ENCODE measurements at places on chromosomes 4 and X.

DNA sequence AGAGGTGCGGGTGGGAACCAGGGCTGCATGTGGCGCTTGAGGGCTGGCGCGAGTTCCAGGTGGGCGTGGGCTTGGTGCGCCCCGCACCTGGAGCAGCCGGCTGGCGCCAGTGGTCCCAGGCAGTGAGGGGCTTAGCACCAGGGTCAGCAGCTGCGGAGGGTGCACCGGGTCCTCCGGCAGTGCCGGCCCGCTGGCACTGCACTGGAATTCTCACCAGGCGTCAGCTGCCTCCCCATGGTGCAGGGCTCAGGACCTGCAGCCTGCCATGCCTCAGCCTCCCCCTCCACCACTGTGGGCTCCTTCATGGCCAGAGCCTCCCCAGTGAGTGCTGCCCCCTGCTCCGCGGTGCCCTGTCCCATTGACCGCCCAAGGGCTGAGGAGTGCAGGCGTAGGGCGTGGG lies 174.0 kb downstream of the ADAM29 start:
- no peak for DNase-seq

DNA sequence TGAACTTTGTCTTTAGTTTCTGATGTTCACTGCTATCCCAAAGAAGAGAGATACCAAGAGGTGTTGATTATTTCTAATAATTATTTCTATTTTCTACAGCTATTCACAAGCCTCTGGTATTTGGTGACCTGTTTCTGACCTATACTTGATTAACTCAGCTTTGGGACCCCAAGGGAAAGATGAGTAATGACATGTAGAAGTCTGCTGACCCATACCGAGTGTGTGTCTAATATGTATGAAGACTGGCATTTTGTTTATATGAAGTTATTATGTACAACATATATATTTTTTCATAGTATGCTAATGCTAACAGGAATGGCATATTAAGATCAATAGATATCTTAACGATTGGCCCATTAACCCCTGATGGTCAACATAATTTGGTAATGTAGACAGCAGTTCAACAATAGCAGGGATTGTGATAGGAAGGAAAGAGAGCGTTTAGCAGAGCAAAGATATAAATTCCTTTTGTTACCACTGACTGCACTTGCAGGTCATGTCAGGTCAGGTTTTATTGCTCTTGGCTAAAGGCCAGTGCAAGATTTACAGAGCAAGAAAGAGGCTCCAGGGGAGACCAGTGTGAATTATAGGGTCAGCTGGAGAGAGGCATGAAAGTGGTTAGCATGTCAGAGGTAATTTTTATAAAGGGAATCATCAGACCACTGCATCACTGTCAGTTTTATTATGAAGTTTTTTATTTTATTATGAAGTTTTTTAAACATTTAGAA lies 94.7 kb upstream of the DIPK2B start:
- no peak for DNase-seq

GRCh38 chr4:150173982-150174398 lies 95.7 kb downstream of the DCLK2 start:
- no peak for DNase-seq

GRCh38 chr4:184755278-184755677 lies 21.4 kb upstream of the CENPU start:
- no peak for DNase-seq

DNA sequence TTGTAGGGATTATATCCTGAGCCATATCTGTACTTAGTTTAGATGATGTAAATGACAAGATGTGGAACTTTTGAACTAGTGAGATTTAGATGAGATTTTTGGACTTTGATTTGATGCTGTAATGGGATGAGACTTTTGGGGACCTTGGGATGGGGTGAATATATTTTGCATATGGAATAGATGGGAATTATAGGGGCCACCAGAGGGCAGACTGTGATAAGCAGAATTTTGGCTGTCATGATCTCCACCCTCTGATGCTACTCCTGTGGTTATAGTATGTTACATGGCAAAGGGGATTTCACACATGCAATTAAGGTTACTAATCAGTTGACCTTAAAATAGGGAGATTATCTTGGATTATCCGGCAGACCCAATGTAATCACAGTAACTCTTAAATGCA lies 214.0 kb upstream of the NHS start:
- DNase-seq: no peak

DNA sequence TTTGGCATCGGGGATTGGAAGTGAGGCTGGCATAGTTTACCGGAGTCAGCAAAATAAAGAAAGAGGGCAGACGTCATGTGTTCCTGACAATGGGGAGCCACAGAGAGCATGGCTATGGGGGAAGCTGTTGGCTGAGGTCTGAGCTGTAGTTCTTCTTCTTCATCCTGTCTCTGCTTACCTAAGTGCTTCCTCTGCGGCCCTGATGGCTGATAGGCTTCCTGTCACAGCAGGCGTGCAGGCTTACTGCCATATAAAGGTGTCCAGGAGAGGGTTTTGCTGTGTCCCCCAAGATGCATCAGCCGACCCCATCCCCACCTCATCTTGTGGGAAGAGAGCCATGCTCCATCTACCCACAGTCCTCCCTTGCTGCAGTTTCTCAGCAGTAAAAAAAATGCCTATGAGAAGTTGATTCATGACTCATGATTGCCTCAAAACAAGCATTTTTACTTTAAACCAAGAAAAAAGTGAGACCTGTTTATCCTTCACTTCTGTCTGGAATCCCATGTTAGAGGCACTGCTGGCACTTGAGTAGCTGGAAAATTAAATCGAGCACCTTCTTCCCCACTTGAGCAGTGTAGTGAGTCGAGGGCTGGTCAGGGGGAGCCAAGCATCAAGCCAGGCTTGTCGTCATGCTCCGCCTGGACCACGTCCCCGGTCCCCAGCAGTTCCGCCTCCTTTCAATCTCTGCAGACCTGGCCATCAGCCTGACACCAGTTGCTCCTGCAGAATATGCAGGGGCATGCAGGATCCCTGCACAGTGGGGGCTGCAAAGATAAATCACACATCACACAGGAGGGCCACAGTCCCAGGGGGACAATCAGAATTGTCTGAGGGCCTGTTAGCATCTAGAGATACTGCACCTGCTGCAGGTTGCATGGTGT lies 237.8 kb downstream of the EVC2 start:
- no peak for DNase-seq

DNA sequence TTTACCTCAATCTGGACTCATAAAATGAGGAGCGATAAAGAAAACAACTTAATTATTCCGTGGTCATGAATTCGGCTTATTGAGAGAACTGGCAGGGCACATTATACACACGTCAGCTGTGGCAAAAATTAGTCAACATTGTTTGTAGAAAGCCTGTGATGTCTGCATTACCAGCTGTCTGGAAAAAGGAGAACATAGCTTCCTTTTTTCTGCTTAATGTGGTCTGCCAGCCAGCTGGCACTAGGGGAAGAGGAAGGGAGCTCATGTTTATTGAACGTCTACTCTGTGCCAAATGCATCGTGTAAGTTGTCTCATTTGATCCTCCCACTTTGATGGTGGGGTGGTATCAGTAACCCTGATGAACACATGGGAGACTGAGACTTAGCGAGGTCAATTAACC lies 367.6 kb downstream of the ARHGAP24 start:
- DNase-seq: no peak

GRCh38 chrX:13024986-13025385 lies 19.4 kb downstream of the FAM9C start:
- no peak for DNase-seq

DNA sequence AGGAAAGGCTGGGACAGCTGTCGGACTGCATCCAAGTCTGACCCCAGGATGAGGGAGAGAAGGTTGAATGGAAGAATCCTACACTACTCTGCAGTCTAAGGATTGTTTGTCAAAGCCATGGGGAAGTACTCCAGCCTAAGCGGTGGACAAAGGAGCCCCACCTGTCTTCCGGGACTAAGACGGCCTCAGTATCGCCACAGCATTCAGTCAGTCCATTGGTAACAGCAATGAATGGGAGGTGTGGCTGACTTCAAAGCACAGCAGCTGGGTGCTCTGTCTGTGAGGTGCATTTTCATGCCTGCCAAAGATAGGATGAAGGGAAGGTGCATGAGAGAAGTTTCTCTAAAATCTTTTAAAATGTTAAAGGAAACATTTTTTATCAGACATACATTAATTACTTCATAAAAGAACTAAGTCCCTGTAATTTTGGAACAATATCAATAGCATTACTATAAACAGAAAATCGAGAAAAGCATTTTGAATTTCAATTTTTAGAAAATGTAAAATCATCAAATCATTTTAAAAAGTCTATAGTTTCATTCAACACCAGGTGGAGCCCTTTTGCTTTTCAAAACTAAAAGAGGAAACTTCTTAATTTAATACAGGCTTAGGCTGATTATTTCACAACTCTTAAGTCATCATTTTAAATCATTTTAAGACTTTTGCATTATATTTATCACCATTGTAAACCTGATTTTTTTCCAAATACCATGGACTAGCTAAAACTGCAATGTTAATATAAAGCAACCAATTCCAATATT lies 27.6 kb upstream of the INTU start:
- DNase-seq: no peak
